ENCODE measurements at places on chromosomes 7 and 10.

DNA sequence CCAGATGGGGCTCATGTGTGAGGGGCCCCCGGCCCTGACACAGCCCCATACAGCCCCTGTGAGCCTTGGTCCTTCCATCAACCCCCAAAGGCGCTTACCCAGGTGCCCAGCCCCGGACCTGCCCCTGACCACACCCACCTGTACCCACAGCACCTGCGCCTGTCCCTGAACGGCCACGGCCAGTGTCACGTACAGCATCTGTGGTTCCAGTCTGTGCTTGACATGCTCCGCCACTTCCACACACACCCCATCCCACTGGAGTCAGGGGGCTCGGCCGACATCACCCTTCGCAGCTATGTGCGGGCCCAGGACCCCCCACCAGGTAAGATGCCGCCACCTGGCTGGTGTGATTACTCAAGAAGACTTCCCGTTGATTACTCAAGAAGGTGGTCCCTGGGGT lies 33.5 kb downstream of the SH2B2 start:
- DNase-seq: no peak

DNA sequence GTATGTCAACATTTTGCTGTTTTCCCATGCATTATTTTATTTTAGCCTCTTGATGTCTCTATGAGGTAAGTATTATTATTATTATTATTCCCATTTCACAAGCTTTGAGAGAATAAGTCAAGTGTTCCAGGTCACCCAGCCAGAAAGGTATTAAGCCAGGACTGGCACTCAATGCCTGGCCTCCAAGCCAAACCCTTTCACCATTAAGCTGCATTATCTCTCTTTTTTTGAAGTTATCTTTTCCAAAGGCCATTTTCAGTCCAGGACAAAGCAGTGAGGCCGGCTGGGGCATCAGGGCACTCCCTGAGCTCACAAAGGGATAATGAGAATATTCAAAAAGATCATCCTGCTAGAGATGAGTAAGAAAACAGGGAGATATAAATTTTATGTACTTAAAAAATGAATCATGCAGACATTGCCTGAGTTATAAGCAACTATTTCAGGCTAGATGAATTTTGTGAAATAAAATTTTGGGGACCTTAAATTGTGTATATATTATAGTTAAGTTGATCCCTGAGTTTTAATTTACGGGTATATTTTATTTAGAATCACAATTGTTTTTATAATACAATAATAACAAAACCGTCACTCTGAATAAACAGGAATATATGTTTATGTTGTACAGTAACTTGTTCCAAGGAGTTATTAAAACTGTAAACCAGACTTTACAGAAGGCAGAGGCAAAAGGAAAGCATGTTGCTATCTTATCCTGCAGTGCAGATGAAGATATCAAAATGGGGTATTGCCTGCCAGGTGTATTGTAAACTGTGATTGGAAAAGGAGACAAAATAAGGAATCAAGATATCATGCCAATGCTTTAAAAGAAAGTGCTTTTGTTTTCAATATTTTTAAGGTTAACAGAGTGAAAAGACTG lies 51.3 kb upstream of the CAV2 start:
- DNase-seq: no peak

GRCh38 chr10:131870831-131871672 lies 29.8 kb upstream of the PPP2R2D start:
- no peak for DNase-seq

- no peak for DNase-seq
Observed at GRCh38 chr7:84799106-84799505, 387.8 kb downstream of the SEMA3D start.

DNA sequence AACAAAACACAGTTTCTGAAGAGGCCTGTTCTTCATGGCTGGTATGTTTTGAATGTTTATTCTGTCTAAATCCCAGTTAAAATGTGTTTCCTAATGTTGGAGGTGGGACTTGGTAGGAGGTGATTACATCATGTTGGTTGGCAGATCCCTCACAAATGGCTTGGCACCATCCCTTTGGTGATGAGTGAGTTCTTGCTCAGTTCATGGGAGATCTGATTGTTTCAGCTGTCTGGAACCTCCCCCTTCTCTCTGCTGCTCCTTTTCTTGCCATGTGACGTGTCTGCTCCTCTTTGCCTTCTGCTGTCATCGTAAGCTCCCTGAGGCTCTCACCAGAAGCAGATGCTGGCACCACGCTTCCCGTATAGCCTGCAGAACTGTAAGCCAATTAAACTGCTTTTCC lies 383.6 kb upstream of the TPK1 start:
- DNase-seq: no peak

DNA sequence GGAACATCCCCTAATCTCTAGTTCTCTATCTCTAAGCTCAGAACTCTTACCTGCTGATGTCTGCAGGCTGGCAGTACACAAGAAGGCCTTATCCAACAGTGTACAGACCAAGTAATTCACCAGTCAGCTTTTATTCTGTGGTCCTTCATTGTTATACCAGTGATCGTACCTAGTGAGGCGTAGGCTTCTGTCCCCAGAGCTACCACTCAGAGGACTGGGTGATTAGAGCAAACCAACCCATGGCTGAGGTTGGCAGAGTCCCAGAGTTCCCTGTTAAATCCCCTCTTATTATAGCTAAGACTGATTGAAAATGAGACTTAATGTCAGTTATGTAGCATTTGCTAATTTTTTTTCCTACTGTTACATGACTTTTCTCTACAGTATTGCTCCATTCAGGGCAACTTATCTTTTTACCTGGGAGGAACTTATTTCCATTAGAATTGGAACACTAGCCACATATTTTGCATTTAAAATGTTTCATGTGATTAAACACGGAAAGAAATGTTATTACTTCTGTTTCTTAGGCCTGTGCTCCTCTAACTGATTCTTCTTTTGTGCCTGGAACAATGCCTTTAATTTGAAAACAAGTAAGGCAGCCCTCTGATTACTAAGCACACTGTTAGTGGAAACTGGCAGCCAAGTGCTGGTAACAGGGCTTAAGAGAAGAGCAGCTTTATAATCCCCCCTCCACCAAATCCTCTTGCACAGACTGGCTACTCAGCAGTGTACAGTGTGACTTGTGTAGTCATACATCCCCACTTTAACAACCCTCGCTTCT lies 127.2 kb downstream of the LRRC4 start:
- DNase-seq: no peak

DNA sequence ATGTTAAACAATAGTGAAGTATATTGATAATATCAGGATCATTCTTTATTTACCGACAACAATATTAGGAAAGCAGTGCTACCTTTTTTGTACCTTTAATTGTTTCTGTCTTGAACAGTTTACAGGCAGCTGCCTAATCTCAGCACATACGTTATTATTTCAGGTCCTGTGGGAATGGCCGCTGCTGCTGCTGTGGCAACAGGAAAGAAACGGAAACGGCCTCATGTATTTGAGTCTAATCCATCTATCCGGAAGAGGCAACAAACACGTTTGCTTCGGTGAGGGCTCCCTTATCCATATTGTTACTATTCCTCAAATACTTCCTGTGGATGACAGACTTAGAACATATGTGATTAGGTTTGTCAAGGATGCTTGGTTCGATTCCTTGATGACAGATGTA lies 59.7 kb downstream of the NRF1 start:
- no peak for DNase-seq

DNA sequence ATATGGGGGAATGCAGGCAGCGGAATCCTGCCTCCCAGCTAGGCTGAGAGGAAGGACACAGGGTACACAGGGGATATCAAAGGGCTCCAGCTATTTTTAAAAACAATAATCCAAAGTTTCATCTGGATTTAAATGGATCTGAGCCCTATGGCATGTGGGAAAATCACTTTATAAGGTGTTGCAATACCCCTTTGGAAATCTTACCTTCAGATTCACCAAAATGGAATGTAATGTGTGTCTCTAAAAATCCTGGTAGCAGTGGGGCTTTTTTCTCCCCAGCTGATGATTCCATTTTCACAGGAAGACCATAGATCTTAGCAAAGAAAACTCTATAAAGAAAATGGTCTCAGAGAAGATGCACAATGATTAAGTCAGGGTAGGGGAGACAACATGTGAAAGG lies 722.2 kb downstream of the PARD3 start:
- DNase-seq: no peak

- DNase-seq: no peak
Observed at GRCh38 chr10:113865901-113866300, 11.4 kb downstream of the NHLRC2 start.

DNA sequence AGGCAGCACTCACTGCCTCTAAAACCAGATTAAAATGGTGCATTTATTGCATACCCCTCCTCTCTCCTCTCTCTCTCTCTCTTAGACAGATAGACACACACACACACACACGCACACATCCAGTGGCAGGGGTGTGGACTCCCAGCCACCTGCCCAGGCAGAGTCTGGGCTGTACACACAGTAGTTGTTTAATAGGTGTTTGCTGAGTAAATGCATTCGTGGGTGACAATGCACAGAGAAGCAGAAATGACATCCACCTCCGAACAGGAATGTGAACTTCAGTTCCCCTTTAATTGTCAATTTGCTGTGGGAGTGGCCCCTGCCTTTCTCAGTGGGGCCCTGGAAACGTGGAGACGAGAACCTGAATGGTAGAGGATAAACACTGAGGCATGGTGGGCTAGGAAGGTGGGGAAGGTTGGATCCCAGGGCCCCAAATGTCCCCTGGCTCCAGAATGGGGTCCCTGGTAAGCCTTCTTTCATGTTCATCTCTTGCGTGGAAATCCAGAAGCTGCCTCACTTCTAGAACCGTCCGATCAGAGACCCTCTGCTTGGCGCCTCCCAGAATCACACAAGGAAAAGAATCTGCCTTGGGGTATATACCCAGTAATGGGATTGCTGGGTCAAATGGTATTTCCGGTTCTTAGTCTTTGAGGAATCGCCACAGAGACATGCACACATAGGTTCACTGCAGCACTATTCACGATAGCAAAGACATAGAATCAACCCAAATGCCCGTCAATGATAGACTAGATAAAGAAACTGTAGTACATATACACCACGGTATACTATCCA lies 58.5 kb upstream of the ECHDC3 start:
- no peak for DNase-seq

- DNase-seq: no peak
Observed at GRCh38 chr10:130121486-130122079, 11.0 kb upstream of the C10orf143 start.

DNA sequence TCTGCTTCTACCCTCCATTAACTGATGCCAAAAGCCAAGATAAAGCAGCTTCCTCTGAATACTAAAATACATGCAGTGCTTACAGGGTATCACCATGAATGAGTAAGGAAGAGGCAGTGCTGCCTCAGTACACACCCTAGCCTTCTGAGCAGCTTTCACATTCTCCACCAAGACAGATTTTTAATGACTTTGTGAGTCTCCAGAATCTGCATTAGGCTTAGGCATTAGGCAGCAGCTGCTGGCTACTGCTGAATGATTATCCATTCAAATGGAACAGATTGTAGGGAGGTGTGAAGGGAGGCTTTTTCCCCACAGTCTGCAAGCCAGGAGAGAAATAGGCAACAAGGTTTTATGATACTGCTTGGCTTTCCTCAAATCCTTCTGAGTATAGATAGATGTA lies 1226.7 kb upstream of the LRRN3 start:
- DNase-seq: no peak

GRCh38 chr7:27106181-27106900 lies 3.9 kb upstream of the HOXA2 start:
- no peak for DNase-seq

DNA sequence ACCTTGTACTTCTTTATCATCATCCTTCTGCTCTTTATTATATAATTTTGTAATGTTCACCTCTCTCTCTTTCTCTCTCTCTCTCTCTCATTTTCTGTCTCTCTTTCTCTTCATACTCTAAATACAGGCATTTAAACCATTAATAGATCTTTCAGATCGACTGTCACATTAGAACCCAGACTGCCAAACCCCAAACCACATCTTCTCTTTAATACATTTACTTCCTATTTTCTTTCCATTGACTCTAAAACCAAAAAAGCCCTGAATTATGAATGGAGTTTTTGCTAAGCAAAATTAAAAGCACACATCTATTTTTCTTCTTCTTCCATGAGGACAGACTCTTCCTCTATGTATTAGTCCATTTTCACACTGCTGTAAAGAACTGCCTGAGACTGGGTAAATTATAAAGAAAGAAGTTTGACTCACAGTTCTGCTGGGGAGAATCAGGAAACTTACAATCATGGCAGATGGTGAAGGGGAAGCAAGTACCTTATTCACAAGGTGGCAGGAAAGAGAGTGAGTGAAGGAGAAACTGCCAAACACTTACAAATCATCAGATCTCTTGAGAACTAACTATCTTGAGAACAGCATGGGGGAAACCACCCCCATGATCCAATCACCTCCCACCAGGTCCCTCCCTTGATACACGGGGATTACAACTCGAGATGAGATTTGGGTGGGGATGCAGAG lies 272.7 kb upstream of the MGMT start:
- DNase-seq: no peak

- no peak for DNase-seq
Observed at GRCh38 chr10:78212060-78212785, 178.6 kb downstream of the RPS24 start.

DNA sequence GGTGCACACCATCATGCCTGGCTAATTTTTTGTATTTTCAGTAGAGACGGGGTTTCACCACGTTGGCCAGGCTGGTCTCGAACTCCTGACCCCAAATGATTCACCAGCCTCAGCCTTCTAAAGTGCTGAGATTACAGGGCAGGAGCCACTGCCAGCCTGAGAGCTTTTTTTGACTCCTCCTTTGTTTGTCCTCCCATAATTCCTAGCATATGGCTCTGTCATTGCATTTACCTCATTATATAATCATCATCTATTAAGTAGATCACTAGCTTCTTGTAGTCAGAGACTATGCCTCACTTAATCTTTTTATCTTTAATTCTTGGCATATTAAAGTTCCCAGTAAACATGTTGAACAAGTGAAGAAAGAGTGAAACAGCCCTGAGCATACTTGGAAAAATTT lies 82.1 kb downstream of the CPEB3 start:
- no peak for DNase-seq

GRCh38 chr7:152462995-152463708 lies 27.3 kb upstream of the KMT2C start:
- no peak for DNase-seq

- DNase-seq: no peak
Observed at GRCh38 chr7:117679120-117679519, 194.1 kb downstream of the CTTNBP2 start.

DNA sequence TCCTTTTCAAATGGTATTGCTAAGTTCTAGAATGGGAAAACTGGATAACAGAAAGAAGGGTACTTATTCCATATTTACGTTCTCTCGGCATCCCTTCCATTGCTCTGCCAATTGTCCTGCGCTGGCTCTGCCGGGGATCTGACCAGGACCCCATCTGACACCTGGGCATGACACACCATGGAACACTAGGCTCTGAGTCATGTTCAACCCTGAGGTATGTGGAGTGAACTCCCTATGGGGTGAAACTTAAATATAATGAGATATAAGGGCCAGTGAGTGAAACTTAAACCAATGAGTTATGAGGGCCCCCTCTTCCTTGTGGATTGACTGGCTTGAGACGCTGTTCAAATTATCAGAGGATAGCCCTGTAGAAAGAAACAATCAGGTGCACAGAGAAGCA lies 55.1 kb upstream of the ZEB1 start:
- no peak for DNase-seq

GRCh38 chr10:103551619-103552602 lies 58.4 kb downstream of the NEURL1 start:
- DNase-seq: no peak
